GM23338 (cell line): ENCODE measurements at places on chromosomes 3 and 15.
A peak's percentile ranks its signal among the peaks of the same experiment; 100 is the strongest.

DNA sequence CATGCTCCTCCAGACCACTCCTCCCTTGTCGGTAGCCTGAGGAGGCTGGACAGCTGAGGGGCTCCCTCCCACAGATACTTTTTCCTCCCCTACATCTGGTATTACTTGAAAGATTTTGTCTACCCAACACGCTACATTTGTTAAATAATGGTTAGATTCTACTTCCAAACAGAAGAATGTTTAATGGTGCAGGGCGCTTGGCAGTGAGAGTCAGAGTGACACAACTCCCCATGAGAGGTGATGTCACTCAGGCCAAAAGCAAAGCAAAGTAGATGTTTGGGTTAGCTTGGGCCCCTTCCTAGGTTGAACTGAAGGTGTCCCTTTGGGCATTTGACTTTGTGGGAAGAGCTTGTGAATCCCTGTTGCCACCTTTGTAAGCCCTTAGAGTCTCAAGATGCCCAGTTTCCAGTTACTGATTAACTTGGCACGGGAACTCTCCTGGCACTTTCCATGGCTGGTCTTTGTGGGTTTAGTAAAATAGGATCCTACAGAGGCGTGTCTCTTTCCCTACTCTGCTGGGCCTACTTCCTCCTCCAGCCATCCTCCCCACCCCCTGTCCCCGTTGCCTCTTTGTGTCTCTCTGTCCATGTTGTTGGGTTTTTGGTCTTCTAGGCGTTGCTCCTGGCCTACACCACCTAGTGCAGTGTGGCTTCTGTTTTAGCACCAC lies 5.6 kb downstream of the LIMD1 start:
- no peak for DNase-seq

DNA sequence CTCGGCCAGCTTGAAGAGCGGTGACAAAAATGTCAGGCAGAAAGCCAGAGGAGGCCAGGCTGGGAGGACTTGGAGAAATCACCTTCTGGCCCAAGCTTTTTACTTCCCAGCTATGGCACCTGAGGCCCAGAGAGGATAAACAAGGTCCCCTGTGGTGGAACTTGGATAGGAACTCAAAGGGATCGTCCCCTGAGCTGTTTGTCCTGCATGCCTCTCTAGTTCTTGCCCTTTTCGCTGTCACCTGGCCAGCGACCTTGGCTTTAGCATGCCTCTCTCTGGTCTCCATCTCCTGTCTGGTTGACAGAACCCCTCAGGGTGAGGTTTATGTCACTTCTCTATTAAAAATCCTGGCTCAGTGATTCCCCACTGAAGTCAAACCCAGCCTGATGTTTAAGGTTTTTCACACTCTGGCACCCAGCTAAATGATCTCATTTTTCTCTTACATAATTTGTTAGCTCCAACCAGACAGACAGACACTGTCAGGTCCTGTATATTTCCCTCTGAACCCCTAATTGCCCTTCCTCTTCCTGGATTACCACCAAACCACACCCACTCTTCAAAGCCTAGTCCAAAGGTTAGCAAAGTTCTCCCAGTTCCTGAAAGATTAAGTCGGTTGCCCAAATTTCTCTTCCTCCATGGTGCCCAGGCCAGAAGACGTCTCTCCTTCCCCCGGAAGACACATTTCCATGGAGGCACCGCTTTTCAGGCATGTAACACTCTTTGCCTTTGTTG lies 169.1 kb downstream of the FAM43A start:
- no peak for DNase-seq

- peak; percentile 90 for DNase-seq
Observed at GRCh38 chr3:122754929-122755328, 38.7 kb downstream of the HSPBAP1 start.

GRCh38 chr3:65810302-65810701 lies 228.4 kb downstream of the MAGI1 start:
- DNase-seq = no peak

GRCh38 chr3:87359826-87360225 lies 83.4 kb upstream of the POU1F1 start:
- no peak for DNase-seq

GRCh38 chr15:31298707-31299172 lies 27.9 kb upstream of the KLF13 start:
- no peak for DNase-seq

DNA sequence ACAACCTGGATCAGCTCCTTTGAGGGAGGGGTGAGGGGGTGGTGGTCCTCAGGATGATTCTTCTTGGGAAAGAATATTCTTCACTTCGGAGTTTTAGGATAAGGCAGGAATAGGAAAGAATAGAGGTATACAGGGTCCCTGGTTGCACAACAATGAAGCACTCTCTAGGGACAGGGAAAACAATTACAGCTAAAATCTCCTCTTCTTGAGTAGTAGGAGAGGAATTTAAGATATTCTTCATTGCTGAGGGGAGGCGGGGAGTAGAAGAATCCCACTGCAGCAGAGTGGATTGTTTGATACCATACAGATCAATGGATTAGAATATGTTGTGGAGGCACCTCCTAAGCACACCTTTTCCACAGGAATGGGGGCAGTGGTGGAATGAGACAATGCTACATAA lies 20.5 kb downstream of the SLC9C1 start:
- DNase-seq = peak; percentile 23

- DNase-seq = no peak
Observed at GRCh38 chr15:99106417-99107220, 1.7 kb downstream of the SYNM start.

GRCh38 chr3:123447749-123448517 lies 957 bp downstream of the ADCY5 start:
- DNase-seq = peak; percentile 81

DNA sequence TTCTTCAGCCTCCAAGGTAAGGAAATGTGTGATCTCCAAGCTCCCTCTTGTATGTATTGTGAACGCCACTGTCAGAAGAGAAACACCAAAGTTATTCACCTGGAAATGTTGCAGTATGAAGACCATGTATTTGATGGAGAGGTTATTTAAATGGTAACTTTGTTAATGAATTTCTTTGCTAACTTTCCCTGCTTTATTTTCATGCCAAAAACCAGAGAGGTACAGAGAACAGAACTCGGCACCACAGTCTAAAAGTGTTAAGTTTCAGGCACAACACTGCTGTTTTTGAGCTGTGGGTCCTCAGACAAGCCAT lies 73.1 kb upstream of the TNFSF10 start:
- DNase-seq = no peak

- DNase-seq = no peak
Observed at GRCh38 chr3:28124882-28125281, 116.5 kb upstream of the CMC1 start.

DNA sequence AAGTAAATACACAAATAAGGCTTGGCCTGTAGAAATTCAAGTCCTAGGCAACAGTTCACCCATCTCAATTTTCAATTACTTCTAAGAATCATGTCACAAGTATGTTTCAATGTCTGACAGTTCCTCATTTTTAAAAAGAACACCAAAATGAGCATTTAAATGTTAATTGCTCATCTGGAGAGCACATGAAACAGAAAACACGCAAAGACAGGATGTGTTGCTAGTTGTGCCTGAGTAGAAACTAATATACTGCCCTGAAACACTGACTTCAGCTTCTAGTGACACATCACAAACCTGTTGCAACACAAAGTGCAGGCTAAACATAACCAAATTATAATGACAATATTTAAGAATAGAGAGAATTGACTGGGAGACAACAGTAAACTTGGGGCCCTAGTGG lies 167.3 kb upstream of the THBS1 start:
- no peak for DNase-seq

DNA sequence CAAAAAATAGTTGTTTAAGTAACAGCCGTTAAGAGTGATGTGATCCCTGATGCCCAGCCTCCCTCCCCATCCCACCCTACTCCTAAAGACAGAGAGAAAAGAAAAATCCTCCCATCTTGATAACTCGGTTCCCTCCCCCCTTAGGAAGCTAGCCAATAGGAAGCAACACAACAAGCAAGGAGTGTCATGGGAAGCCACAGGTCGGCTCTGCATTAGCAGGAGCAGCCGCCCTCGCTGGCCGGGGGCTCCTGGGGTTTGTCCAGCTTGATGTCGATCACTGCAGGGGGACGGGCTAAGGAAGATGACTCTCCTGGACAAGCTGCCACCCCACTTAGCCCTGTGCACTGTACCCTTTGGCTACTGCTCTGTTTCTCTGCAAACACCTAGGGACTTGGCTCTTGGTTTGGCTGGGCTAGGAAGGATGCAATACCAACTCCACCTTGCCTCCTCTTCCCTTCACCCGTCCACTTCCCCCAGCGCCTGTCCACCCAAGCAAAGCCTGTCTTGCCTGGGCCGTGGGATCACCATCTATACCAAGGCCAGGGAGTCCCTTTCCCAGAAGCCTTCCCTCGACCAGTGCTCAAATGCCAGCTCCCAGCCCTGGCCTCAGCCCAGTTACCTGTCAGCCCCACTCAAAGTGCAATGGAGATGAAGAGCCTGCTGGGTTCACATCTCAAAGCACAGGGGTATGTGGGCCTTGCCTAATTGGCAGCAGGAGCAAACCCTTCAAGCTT lies 23.1 kb downstream of the SRPRB start:
- DNase-seq = peak; percentile 71

GRCh38 chr3:124202754-124203153 lies 210.8 kb upstream of the ROPN1 start:
- DNase-seq = no peak

- no peak for DNase-seq
Observed at GRCh38 chr3:113659101-113659541, 37.3 kb downstream of the USF3 start.

DNA sequence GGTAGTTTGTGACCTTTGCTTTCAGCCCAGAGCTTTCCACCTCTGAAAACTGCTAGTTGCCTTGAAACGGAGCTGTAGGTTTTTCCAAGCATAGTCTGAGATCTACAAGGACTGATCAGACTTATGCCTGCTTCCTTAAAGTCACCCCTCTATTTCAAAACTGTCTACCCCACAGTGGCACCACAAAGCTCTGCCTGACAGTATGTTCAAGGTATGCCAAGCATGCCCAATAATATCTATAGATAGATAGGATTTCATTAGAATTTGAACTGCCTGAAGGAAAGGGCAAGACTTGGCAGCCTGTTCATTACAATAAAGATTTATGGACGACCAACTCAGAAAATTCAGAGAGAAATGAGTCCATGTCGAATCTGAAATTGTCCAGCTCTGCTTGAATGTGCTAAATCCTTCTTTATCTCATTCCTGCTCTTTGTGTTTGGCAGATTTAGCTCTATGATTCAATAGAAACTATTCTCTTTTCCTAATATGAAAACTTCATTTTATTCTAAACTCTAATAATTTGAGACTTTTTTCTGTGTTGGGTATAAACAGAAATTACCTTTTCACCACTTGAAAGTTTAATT lies 227.6 kb upstream of the TBC1D5 start:
- no peak for DNase-seq

DNA sequence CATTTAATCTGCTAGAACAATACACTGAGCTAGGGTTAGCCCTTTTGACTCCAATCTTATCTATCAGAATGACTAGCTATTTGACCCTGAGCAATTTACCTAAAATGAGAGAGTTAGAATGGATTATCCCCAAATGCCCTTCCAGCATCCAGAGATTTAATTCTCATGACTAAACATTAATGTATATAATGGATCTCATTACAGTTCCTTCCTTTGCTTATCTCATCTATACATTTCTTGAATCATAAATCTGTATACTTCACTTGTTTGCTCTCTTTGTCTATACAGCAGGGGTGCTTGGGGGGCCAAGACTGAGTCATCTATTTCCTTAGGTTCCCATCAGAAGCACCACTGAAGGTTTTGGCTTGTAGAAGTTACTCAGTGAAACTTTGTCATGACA lies 565.8 kb downstream of the IGSF11 start:
- no peak for DNase-seq

GRCh38 chr3:104612218-104612617 lies 754.5 kb upstream of the ALCAM start:
- DNase-seq = no peak

DNA sequence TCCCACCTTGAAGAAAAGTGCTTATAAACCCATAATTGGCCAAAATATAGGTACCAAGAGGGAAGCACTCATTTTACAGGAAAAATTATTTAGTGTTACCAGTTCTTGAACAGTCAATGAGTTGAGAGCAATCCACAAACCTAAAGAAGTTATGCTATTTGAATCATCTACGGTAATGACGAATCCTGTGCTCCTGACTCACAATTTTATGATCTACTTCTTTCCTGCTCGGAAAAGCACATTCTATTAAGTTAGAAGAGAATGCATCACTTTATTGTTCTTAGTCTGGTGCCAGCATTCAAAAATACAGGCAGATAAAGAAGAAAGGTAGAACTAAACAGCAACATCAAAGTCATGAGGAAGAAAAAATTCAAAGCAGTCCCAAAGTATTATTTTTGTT lies 33.2 kb downstream of the CHRM5 start:
- no peak for DNase-seq

- no peak for DNase-seq
Observed at GRCh38 chr3:124636863-124637296, 93.4 kb upstream of the UMPS start.

DNA sequence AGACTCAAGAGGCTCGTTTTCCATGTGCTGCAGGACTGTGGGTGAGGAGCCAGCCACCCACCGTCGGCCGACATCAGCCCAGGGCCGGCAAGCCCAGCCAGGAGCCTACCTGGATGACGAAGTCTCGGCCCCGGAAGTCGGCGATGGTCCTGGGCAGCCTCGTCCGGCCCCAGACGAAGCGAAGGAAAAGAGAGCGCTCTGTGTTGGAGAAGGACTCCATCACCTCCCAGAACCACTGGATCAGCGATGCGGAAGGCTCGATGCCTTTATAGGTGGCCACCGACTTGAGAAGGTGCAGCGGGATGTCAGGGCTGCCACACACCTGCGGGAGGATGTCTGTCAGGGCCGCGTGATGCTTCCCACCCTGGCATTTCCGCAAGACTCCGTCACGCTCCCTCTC lies 13.8 kb upstream of the OCA2 start:
- DNase-seq = no peak

DNA sequence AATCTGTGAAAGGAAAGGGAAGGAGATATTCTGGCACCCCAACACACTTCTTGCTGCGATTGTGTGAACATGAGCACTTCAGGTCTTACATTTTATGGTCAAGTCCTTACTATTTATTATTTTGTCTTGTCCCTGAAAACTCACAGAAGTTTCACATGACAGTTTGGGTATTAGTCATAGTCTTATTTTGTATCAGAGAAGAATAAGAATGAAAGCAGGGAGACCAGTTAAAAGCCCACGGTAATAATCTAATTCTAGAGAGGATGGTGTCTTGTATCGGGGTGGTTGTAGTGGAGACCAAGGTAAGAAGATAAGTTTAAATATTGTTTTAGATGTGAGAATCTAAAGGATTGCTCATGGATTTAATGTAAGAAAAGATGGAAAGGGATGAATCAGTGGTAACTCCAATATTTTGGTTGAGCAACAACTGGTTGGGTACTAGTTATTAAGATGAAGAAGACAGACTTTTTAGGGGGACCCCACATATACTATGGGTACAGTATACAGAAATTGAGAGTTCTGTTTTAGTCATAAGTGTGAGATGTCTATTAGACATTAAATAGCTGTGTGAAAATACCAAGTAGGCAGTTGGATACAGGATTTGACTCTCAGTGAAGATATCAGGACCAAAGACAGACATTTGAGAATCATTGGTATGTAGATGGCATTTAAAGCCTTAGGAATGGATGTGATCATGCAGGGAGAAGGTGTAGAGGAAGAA lies 227.6 kb downstream of the MFSD1 start:
- no peak for DNase-seq

GRCh38 chr3:38721207-38721772 lies 71.8 kb upstream of the SCN5A start:
- DNase-seq = peak; percentile 31
